Cardiac fibroblast (primary cell): ENCODE measurements at places on chromosomes 4 and X.
A peak's percentile ranks its signal among the peaks of the same experiment; 100 is the strongest.

GRCh38 chrX:52933976-52934703 is 24.2 kb downstream of the FAM156A start:
- DNase-seq, result no peak

GRCh38 chr4:157572284-157572683 is 351.8 kb downstream of the GRIA2 start:
- no peak for DNase-seq

GRCh38 chrX:13440176-13440575 is 120.3 kb upstream of the ATXN3L start:
- no peak for DNase-seq

GRCh38 chr4:101954351-101954750 is 163.8 kb downstream of the BANK1 start:
- DNase-seq, result peak; percentile 6

DNA sequence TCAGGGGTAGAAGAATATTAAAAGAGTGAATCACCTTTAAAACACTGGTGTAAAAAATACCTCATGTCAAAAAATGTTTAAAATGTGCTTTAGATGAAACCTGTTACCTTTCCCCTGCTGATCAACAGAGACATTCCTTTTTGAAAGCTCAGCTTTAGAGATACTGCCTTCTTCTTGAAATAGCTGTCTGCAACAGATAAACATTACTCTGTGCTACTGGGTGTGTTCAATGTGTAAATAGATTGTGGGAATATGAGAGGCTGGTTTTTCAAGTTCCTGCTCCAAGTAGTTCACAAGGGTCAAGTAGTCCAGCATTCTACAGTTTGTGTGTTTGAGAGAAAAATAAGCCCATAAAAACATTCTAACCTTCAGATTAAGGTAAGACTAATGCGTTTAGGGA is at the start of gene SYTL5:
TSS of gene SYTL5 (plus strand) at position 263 of the 400 bp plus-strand sequence. CDS start 27,337 bp downstream, outside the sequence.
- no peak for DNase-seq

GRCh38 chr4:111127841-111128240 is 505.0 kb upstream of the PITX2 start:
- no peak for DNase-seq

GRCh38 chr4:138710297-138710696 is 305.3 kb upstream of the NOCT start:
- no peak for DNase-seq

DNA sequence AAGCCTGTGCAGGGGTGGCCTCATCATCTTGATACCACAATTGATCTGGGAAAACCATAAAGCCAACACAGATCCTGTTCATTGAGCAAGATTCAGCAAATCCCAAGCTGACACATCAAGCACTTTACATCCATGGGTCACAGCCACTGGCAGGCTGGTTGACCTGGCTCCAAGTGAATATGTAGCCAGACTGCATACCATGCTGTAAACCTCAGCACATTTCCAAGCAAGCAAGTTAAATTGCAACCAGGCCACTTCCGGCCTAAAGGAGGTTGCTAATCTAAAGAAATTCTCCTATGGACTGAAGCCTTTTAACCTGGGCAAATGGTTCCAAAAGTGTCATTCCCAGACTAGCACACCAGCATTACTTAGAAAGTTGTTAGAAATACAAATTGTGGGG is 54.4 kb upstream of the USP26 start:
- no peak for DNase-seq

- DNase-seq, result peak; percentile 51
These were observed 37.5 kb downstream of the PGRMC1 start for GRCh38 chrX:119273420-119274192.

DNA sequence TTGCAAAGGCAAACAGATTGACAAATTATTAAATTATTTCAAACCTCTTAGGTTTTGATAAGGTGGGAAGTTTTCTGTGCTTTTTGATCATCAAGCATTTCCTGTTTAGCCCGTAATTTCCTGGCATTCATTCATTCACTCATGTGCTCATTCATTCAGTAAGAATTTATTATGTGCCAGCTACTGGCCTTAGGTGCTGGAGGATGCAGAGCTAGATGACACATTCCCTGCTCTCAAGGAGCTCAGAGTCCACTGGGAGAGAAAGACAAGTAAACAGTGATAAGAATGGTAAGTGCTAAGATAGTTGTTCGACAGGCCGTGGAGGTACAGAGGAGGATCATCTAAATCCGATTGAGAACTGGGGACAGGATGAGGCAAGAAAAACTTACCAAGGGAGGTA is 153.0 kb downstream of the DCTD start:
- DNase-seq, result peak; percentile 7

DNA sequence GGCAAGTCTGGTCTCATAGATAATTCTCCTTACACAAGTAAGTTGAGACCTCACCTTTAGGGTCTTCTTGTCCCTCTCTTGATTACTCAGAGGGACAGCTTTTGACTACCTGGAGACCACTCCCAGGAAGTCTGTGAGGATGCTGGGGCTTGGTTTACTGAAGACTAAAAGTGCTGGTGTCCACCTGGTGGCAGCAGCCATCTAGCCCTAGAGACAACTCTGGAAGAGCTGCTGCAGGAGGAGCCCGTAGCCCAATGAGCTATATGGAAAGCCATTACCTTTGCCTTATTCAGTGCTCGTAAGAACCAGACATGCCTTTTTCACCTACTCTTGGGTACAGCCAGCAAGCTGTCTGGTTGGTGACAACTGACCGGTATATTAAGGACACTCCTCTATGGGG is 7.3 kb downstream of the FGFBP2 start:
- peak; percentile 24 for DNase-seq
